ENCODE measurements at places on chromosomes 4 and X.
A peak's percentile ranks its signal among the peaks of the same experiment; 100 is the strongest.

GRCh38 chr4:112127048-112127637, 18.1 kb upstream of the FAM241A start:
- DNase-seq = no peak

GRCh38 chr4:161650812-161651211, 513.0 kb downstream of the FSTL5 start:
- DNase-seq = no peak

DNA sequence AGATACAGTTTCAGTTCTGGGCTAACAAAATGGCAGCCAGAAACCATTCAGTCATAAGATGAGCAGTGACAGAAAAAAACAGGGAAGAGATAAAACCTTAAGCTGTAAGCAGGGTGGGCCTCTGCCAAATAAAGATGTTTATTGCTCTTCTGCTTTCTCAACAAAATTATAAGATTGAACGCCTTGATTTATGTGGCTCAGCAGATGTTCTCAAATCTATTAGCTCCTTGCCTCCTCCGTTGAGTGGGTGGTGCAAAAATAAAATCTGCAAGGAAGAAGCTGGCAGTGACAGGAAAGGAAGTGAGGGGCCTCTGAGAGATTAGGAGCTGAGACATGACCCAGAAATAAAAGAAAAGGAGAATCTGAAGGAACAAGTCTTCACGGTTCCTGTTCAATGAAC, 206.6 kb downstream of the PTTG2 start:
- no peak for DNase-seq

DNA sequence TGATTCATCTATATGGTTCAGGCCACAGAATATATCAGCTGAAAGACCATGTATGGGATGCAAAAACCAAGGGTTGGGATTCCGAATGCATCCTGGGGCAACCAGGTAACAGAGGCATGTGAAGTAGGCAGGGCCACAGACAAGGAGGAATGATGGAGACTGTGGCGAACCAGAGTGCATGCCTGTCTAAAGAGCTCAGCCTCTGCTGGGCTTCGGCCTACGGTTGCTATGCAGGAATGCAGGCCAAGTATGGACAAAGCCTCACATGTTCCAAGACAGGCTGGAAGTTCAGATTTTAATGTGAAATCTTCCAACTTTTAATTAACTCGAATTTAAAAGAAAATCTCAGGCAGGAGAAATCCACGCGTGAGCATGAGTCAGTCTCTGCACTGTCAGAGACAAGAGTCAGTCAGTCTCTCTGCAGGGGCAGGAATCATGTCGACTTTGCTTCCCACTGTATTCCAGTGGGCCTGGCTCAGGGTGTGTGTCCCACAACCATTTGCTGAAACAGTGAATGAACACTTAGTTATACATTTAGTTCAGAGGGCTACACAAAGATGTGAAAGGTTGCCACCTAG, 344.4 kb downstream of the UNC5C start:
- no peak for DNase-seq

- DNase-seq = no peak
Measured at GRCh38 chr4:67638136-67638535, 62.8 kb downstream of the UBA6 start.

DNA sequence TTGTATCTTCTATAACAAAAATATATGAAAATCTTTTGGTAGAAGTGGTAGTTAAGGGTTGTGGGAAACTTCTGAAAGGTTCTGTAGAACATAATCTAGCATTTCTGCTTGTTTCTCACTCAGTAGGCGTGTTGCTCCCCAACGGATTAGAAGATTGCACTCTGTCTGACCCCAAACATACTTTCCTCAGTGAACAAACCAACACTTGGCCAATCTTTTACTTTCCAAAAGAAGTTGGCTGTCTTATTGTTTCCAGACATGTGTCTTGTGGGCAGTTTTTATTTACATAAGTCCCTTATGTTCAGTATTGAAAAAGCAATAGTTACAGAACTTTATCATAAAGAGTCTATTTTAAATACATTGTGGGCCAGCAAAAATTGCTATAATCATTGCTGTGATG, 312.8 kb upstream of the EPHA5 start:
- DNase-seq = no peak

GRCh38 chrX:151754641-151755215, 20.2 kb downstream of the CNGA2 start:
- DNase-seq = no peak

DNA sequence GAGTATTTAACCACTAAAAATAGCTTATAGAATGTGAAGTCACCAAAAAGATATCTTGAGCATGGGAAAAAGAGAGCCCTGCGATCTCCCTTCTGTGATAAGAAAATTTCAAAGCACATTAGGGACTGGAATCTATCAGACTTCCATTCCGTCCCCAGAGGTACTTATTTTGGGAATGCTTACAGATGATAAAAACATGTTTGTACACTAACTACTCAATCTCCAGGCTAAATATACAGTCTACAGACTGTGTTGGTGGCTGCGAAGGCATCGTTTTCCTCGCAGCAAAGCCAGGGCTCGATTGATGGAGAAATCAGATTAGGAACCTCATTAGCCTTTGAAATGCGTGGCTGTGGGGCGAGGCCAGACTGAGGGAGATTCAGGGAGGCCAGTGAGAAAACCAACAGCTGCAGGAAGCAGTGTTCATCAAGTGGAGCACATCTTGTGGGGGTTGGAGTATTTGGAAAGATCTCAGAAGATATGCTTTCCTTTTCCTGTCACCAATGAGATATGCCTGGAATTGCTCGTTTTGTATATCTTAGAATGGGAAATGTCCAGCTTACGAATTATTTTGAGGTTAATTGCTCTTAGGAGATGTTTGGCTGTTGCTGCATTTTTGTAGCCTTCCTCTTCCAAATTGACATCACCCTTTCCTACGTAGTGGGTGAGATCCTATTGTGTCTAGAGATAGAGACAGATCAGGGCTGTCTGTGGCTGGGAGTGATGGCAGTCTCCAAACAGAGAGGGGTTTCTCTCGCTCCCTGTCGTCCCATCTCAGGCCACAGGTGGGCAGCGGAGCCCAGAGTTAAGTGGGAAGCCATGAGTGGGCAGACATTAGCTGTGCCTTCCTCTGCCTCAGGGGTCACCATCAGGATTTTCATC, 224.9 kb upstream of the FAT1 start:
- no peak for DNase-seq

- DNase-seq = peak; percentile 56
Measured at GRCh38 chrX:40097504-40098263, at the start of gene BCOR. Gene BCOR, minus strand, starts transcription at chrX:40097958. Its CDS starts 20,029 bp downstream, at chrX:40077929.

GRCh38 chr4:58093352-58093751, 983.2 kb upstream of the IGFBP7 start:
- no peak for DNase-seq

DNA sequence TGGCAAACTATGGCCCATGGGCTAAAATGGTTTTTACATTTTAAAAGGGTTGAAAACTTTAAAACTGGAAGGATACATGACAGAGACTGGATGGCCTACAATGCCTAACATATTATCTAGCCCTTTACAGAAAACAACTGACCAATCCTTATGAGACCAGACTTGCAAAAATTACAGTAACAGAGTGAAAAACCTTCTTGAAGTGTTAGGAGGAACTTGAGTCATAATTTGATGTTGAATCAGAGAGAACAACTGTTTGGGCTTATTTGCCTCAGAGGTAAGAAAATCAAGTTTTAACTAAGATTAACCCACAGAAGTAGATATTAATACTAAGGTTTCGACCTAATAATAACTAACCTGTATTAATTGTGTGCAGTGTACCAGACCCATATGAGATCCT, 12.4 kb upstream of the NAP1L5 start:
- no peak for DNase-seq

DNA sequence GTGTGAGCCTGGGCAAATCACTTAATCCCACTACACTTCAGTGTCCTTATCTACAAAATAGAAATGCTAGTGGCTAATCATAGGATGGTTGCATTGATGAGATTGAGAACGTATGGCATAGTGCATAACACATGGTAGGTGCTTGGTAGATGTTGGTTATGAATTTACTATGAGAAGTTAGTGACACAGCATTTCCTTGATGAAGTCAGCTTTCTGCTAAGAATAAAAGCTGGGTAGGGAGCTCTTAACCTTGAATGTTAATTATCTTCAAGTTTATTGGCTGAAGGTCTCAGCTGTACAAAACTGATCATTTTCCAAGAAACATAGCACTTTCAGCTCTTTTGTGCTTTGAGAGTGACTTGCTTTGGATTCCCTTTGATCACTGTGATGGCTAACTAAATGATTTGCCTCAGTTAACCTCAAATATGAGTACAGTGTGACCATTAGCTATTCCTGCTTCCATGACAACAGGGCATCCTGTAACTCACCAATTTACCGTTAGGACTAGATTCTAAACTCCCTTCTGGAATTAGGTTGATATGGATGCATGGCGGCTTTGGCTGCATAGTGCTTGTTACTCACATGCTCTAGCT, 17.8 kb downstream of the PDK3 start:
- DNase-seq = no peak

DNA sequence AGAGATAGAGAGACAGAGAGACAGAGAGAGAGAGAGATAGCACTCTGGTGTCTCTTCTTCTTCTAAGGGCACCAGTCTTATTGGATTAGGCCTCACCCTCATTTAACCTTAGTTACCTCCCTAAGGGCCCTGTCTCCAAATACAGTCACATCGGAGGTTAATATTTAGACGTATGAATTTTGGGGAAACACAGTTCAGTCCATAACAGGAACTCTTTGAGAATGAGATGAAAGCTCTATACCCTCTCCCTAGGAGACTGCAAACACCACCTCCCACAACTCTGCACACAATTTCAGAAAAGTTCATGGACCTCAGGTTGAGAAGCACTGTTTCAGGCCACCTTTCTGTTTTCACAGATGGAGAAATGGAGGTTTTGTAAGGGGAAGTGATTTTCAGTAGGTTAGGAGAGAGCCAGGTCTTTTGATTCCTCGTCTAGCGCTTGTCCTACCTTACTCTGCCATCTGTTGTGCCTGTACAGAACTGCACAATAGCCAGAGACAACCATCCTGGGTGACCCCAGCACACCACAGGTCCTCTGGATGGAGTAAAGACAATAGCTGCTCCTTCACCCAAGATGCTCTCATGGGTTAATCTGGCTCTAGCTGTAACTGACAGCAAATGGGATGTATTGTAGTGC, 16.9 kb upstream of the LOC101059915 start:
- no peak for DNase-seq

GRCh38 chr4:176262243-176262642, 6.8 kb downstream of the ASB5 start:
- DNase-seq = no peak

DNA sequence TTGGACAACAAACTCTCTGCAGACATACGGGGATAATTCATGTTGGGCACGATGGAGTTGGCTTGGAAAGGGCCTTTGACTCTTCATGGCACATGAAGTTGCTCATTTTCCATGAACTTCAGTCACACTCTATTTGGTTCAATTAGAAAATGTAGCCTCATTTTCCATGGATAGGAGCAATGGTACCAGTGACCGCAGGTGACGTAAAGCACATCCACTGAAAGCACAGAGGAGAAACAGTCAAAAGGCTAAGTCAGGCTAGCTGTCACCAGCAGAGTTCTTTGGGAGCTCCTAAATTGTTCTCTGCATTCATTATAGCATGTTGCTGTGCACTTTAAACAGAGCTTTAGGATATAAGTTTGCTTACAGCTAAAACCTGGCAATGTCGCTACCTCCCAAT, 39.9 kb upstream of the MAP3K15 start:
- no peak for DNase-seq
